ENCODE measurements at places on chromosomes 12 and 14.

- DNase-seq, result no peak
These were observed 209.4 kb downstream of the PCNX1 start for GRCh38 chr14:71116568-71117122.

- no peak for DNase-seq
These were observed 41.1 kb downstream of the AREL1 start for GRCh38 chr14:74671789-74672188.

DNA sequence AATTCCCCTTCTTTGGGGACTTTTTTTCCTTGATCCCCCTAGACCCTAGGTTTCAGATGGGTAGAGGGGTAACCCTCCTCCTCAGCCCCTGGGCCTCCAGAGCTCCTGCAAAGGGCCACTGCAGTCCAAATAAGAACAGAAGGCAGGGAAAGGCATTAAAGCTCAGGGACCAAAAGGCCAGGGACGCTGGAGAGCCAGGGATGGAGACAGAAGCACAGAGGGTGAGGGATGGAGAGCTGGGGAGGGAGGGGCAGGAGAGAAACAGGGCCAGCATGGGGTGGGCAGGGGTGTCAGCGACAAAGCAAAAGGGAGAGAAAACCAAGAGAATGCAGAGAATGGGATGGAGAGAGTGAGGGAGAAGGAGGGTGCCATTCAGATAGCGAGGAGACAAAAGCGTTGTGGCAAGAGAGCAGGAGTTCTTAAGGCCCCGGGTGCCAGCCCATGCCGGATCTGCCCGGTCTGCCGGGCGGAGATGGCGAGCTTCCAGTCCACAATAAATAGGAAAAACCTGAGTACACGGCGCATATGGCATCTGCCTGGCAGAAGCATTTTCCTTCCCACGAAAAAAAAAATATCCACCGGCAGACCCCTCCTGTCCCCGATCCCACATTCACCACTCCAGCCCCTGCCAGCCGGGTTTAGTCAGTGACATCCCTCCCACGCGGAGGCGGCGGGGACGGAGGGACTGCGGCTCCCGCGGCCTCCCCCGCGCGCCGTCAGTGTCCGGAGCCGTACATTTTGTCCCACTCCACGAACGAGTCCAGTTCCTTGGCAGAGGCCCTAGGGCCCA, 28.6 kb downstream of the FIGNL2 start:
- no peak for DNase-seq

DNA sequence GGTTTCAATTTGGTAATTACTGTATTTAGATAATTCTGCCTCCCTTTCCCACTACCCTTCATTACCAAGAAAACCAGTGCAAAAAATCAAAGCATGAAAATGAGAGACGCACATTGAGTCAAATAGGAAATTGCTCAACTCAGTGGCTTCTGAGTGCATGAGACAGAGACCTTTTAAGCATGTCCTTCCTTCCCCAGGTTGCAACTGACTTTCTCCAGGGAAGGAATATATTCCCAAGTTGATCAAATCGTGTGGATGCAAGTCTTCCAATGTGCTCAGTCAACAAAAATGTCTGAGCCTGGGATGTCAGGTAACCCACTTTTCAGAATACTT, 12.9 kb downstream of the BMP4 start:
- no peak for DNase-seq

DNA sequence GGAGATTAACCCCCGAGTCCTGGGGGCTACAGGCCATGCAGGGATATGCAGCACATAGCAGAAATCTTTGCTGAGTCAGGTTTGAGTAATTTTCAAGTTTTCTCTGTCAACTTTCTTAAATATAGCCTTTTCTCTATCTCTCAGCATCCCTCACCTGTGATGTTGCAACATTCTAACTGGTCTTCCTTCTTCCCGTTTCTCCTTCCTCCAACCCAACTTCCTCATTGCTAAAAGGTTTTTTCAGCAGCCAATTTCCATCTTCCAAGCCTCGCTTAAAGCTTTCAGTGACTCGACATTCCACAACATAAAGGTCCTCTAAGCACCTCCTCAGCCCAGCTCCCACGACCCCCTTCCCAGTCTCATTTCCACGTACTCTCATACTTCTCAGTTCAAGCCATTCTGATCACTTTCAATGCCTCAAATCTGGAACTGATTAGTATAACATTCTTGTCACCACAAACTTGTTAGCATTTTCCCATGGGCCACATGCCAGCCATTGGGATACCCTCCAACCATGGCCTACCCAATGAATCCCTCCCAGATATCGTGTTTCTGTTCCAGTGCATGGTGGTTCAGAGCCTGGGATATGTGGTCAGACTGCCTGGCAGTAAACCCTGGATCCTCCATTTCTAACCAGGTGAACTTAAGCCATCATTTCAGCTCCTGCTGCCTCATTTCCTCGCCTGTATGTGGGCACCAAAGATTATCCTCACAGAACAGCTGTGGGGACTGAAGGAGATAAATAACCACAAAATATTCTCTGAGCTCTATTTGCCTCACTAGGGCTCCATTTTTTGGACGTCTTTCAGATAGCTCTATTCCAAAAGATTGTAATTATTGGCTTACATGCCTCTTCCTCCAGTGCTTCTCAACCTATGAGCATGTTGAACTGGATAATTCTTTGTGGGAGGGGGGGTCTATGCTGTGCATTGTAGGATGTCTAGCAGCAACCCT, 65.8 kb downstream of the KCNK10 start:
- no peak for DNase-seq

- no peak for DNase-seq
These were observed 149.1 kb downstream of the KIF26A start for GRCh38 chr14:104287301-104288009.

DNA sequence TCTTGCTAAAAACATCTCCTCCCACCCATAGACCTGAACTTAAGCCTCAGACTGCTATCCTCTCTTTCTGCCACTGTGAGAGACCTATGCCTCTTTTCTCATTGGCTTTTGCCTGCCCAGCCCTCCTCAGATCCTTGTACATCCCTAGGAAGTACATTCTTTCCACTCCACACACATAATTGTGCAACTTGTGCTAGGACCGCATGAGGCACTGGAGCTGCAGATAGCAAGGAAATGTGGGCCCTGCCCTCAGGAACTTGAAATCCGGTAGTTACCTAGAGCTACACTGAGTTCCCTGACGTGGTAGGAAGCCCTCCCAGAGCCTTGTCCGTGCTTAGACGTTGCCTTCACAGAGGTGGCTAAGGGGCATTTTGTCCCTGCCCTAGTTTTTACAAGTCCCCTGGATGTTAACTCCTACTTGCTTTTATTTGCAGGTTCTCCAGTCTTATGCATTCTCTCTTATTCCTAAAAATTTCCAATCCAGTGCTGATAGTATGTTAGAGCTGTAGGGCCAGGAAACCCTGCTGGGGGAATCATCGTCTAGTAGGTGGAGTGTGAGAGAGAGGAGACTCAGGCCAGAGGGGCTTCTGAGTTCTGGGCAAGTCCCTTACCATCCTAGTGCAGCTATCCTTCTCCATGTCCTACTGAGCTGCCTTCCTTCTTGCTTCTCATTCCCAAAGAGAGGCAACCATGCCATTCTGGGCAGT, 41.3 kb downstream of the NTF3 start:
- DNase-seq, result no peak

- no peak for DNase-seq
These were observed 26.6 kb downstream of the MBIP start for GRCh38 chr14:36293824-36294223.

DNA sequence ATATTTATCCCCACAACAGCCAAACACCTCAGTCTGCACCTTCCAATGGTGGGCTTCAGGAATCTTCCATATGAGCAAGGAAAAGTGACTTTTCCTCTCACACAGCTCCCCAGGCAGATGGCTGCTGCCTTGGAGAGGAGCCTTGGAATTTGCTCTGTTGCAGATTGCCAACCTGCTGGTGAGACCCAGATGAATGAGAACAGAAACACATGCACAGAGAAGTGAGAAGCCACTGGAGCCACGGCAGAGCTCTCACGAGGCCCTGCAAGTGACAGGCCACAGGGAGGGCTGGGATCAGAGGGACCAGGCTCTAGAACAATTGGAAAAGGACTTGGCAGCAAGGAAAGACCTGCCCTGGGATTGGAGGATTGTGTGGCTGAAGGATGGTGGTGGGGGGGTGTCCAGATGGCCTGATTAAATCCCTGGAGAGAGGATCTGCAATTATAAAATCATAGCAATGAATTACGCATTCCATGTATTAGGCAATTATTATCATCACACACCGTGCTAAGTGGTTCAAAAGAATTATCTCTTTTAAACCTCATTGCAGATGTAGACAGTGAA, 84.9 kb upstream of the PWP1 start:
- no peak for DNase-seq

GRCh38 chr12:95214466-95214865, 2.8 kb downstream of the FGD6 start:
- DNase-seq, result no peak

- DNase-seq, result no peak
These were observed 73.7 kb downstream of the RMST start for GRCh38 chr12:97536353-97536752.

GRCh38 chr12:5785601-5786000, 159.5 kb downstream of the ANO2 start:
- DNase-seq, result no peak

- DNase-seq, result no peak
These were observed 33.0 kb downstream of the IQSEC3 start for GRCh38 chr12:99605-100004.

DNA sequence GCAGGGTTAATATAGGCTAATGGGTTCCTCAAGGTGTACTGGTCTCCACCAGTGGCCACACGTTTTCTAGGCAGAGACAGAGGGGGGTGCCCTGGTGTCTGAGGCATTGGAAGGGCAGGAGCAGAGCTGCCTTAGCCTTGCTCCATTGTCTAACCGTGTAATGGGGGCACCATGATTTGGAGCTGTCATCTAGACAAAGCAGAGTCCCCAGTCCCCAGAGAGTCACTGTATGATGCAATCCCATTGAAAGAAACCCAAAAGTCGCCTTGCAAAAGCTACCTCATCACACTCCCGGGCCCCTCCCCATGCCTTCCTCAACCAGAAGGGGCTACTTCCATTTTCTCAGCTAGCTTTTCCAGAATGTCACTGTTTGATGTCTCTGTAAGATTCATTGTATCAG, 487.1 kb downstream of the AACS start:
- DNase-seq, result no peak

- DNase-seq, result no peak
These were observed 43.7 kb downstream of the GPR137C start for GRCh38 chr14:52596320-52596719.

GRCh38 chr12:27843714-27844245, 63.7 kb upstream of the MANSC4 start:
- DNase-seq, result no peak

- no peak for DNase-seq
These were observed 427 bp upstream of the TMEM120B start for GRCh38 chr12:121712190-121712460.

DNA sequence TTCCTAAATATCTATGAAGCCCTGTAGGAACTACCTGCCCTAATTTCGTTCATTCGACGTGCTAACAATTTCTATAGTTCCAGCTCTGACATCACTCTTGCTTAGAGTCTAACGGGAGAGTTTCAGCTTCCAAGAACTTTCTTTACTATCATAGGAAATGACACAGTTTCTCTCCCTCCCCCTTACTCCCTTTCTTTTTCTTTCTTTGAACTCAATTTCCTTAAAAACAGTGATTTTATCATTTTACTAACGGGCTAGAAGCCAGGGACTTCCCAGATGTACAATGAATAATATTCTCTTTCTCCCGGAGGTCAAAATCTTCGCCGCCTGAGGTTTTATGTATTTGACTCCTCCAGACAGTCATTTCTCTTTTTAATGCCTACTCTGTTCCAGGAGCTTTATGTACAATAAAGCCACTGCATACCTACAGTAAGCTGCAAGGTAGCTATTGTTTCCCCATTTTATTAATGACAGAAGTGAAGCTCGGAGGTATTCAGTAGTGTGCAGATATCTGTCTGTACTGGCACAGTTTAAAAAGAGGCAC, 15.7 kb downstream of the SMCO2 start:
- no peak for DNase-seq

GRCh38 chr12:78194448-78194847, 363.8 kb downstream of the NAV3 start:
- DNase-seq, result no peak

DNA sequence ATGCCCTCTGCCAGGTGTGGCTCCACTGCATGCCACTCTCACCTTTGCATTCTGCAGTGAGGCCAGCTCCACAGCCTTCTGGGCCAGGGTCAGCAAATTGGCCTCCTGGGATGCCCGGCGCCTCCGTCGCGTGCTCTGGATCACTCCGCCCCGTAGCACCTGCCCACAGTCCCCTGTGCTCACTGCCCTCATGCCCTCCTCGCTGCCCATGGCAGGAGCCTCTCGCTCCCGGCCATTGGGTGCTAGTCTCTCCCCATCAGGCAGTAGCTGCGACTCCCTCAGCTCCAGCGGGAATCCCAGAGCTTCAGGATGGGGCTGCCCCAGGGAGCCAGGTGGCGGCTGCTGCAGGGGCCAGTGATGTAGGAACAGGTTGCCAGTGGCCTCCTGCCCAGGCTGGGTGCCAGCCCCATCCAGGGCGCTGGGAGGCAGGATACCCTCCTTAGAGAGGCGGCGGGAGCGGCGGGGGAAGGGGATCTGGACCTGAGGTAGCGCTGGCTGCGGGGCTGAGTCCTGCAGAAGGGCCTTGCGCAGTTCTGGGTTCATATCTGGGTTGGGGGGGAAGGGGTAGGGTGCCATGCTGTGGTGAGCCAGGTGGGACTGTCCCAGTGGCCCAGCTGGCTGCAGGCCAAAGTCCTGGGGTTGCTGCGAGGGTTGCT, 24.5 kb upstream of the PNMA1 start:
- DNase-seq, result no peak

DNA sequence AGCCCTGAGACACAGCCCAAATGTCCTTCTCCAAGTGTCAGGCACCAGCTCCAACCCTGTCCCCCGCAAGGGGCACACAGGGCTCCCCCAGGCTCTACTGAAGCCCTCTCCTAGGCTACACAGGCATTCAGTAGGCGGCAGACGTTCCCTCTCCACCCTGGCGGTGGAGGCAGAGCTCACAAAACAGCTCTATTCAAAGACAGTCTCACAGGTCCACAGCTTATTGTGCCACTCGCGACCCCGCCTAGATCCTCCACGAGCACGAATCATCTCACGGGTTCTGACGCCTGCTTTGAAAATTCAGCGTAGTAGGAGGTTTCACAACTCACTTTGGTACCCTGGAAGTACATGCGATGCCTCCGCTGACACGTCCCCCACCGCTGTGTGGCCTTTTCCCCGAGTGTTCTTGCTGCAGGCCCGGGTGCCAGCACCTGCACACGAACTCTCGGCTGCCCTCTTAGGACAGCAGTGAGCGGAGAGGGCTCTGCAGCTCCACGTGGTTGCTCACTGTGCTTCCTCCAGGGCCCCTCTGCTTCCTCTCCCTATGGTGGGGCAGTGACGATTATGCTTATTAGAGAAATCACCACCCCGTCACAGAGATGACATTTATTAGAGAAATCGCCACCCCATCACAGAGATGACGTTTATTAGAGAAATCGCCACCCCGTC, 78.5 kb downstream of the ADGRD1 start:
- no peak for DNase-seq

DNA sequence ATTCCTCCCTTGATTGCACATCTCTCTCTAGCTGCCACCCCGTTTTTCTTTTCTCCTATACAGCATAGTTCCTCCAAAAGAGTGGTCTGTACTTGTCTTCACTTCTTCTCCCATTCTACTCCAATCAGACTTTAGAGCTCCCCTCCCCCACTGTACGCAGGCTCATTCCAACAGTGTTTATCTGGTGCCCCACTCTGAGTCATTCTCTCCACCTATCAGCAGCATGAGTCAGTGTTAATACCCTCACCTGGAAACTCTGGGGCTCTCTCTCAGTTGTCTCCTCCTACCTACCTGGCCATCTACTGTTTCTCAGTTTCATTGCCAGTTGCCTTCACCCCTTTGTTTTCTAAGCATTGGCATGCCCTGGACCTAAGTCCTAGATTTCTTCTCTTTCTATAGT, 175.1 kb upstream of the ARHGAP5 start:
- DNase-seq, result no peak

Data from activated CD4-positive, CD25-positive, alpha-beta regulatory T cell (primary cell).